ENCODE measurements at places on chromosomes 5 and 9. TPM values are rescaled to one million over a fixed set of nuclear protein-coding genes. Genes with fewer than 3 reads are reported as not detected.

Gene SPINK13
- total RNA-seq: not detected

Gene MPDZ
- 12.5 TPM for total RNA-seq

Gene KCNMB1
- total RNA-seq: not detected

Gene CRHBP
- total RNA-seq: 0.21 TPM

Gene FLT4
- 2.5 TPM for total RNA-seq

Gene IFNK
- not detected for total RNA-seq

Gene CDC20B
- not detected for total RNA-seq

Gene KCNT1
- total RNA-seq: not detected

Gene WNK2
- 7.7 TPM for total RNA-seq

Gene IFNA21
- total RNA-seq: not detected

Gene TXNDC8
- total RNA-seq: not detected

Gene COL23A1
- total RNA-seq: not detected

Gene FOXI1
- not detected for total RNA-seq

Gene PCDHA9
- total RNA-seq: 0.04 TPM
